ENCODE measurements at places on chromosomes 1 and 21. TPM values are rescaled to one million over a fixed set of nuclear protein-coding genes. Genes with fewer than 3 reads are reported as not detected.

DNA sequence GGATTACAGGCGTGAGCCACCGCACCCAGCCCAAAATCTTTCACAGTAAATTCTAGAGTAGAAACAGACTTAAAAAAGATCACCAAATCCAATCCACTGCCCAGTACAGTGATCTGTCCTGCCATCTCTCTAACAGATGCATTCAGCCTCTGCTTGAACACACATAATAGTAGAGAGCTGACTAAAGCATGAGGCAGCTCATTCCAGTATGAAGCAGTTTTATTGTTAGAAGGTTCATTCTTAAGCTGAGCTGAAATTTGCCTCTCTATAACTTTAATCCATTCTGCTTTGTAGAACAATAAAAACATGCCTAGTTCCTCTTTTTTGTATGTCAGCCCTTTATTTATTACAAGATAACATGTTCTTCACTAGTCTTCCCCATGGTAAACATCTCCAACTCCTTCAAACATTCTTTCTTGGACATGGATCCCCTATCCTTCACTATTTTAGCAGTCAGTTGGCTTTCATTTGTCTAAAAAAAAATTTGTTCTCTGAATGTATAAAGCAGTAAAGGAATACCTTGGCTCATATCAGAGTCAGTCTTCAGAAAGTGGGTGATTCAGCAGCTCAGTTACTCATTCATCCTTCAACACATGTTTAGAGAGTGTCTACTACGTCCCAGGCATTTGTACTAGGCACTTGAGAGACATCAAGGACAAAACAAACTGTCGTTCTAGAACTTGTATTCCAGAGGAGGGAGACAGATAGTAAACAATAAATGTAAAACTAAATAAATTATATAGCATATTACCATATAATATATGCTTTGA lies 10.7 kb upstream of the PTBP2 start:
- DNase-seq = peak; percentile 10

GRCh38 chr1:82225421-82226185 lies 424.9 kb downstream of the ADGRL2 start:
- DNase-seq = no peak

DNA sequence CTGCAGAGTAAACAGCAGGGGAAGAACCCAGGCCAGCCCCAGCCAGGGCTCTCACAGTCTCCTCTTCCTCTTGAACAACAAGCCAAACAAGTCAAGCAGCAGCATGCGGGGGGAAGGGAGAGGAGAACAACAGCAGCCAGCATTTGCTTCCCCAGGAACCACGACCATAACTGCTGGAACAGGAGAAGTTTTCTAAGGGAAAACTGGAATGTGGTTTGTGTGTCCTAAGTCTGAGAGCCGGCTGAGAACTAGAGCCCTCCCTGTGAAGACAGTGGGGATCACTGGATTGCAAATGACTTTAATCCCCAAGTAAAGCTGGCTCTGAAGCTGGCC lies 48.2 kb downstream of the COQ8A start:
- no peak for DNase-seq

DNA sequence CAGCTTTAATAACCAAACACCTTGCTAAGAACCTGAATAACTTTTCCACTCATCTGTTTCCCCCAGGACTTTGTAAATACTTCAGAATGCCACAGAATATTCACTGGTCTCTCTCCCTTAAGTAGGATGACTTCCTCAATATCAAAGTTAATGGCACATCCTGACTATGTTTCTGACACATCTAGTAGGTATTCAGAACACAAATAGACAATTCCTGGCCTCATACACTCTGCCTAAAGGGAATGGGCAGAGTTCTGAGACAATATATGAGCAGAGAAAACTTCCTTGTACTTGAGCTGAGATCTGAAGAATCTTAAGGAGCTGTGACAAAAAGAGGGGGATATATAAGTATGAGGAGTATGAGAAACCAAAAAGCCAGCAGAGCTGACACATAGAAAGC lies 34.8 kb downstream of the ANKRD13C start:
- peak; percentile 82 for DNase-seq

The VSIG8 gene
- total RNA-seq = not detected

The OR10J1 gene
- not detected for total RNA-seq

The CSMD2 gene
- total RNA-seq = 1.1 TPM
